Stimulated activated CD4-positive, alpha-beta T cell treated with anti-CD3 and anti-CD28 coated beads, Interleukin-2, amount 100 ng/mL, for 48 hours (primary cell): ENCODE measurements at places on chromosomes 2 and 18.
A peak's percentile ranks its signal among the peaks of the same experiment; 100 is the strongest.

DNA sequence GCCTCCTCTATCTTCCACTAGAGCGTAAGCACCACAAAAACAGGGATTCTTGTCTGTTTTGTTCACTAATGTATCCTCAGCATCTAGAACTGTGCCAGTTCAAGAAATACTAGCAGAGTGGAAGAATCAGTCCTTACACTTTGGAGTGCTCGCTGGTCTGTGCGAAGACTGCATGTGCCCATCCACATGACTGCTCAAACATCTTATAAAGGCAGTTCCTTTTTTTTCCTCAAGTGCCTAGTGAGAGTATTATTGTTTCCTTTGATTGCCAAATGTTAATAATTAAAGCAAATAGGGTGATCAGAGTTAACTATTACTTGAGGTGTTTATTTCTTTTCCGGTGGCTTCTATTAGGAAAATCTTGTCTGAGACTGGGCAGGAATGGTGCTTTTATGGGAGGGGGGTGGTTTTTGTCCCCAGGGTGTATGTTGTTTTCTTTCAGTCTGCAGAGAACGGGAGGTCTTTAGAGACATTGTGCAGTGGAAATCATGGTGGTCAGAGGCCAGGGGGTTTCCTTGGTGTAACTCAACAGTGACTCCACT lies 45.6 kb upstream of the ITGB6 start:
- no peak for DNase-seq

GRCh38 chr2:64854773-64855237 lies 134.4 kb upstream of the SLC1A4 start:
- no peak for DNase-seq

DNA sequence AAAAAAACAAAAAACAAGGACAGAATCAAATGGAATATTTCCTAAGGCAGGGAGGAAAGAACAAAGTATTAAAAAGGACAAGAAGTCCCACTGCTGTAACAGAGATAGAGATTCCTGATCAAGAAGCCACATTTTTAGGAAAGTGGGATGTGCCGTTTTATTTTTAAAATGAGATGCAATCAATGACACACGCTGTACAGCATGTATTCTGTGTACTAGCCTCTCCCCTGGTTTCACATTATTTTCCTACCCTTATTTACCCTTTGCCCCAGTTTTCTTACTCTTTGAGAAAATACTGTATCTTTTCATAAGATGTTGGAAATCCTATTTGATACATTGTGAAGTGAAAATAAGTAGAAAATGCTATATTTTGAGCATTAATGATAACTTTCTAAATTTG lies 45.8 kb downstream of the E2F6 start:
- no peak for DNase-seq

DNA sequence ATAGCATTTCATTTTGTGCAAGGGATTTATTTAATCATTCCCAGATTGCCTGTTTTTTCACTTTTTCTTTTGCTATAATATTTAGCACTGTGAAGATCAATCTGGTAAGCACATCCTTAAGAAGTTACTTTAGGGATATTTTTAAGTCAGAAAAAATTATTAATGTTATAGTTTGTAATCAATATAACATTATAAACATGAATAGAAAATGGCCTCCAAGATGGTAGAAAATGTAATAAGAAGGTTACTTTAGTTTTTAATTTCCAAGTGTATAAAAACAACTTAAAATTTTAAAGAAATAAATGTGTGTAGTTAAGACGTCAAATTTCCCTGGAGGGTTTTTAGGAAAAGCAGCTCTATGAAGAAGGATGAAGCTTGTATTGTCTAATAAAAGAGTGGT lies 81.9 kb upstream of the SERPINE2 start:
- no peak for DNase-seq

GRCh38 chr2:171712051-171712450 lies 24.8 kb downstream of the DYNC1I2 start:
- no peak for DNase-seq

DNA sequence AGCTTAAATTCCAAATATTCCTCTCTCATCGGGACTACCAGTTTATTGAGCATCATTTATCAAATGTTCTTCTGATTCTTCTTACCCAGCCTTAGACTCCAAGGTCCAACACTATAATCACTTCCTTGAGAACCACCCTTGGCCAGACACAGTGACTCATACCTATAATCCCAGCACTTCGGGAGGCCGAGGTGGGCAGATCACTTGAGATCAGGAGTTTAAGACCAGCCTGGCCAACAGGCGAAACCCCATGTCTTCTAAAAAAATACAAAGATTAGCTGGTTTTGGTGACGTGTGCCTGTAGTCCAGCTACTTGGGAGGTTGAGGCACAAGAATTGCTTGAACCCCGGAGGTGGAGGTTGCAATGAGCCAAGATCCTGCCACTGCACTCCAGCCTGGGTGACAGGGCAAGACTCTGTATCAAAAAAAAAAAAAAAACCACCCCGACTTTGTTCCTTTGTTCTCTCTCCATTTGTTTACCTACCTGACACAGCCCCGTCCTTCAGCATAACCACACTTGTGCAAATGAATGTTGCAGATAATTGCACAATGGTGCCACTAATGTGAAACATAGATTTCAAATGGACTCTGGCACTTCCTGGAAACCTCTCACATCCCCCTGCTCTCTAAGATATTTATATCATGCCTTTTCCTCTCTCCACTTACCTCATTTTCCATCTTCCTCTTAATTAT lies 38.9 kb upstream of the LPIN2 start:
- DNase-seq = no peak

- peak; percentile 40 for DNase-seq
These were observed 27.0 kb downstream of the TMEM200C start for GRCh38 chr18:5868218-5868854.

- DNase-seq = no peak
These were observed 93.6 kb upstream of the HNMT start for GRCh38 chr2:137870682-137871081.

DNA sequence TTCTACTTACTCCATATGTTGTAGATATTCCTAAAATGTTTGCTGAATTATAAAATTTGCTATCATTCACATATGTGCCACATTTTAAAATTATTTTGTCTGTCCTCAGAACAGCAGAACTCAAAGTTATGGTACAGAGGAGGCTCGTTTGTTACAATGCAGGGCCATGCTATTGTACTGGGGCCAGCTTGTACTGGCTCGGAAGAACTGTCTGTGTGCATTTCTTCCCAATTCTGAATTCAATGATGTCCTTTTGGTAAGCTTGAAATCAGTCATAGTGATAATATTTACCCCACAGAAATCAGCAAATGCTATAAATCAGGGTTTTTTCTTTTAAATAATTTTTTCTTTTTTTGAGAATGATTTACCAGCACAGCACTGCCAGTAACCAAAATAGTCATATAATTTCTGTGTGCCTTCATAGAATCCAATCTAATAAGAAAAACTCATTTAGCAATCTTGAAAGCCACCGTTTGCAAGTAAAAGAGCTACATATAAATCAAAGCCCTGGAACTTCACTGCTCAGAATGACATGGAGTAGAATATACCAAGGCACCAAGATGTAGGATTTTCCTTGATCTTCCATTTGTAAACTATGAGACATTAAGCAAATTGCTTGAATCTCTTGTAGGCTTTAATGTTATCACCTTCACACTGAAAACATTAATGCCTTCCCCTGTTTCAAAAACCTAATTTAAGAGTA lies 90.7 kb upstream of the EPHA4 start:
- DNase-seq = no peak

- no peak for DNase-seq
These were observed 217.7 kb downstream of the ZBTB7C start for GRCh38 chr18:48191494-48191893.

DNA sequence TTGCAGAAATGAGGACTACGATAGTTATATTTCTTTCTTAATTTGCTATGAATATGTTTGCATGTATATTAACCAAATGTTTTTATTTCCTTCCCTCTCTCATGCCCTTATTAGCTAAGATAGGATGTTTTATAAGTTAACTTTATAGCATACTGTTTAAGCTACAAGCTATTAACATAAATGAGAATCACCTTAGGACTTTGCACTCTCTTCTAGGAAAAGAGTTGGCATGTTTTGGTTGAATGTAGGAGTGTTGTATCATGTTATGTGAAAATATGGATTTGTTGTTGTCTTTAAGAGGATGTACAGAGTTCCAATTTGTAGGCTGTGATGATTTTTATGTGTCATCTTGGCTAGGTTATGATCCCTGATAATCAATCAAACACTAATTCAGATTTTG lies 467.4 kb upstream of the SETBP1 start:
- DNase-seq = no peak

- DNase-seq = no peak
These were observed 10.4 kb downstream of the MEIS1 start for GRCh38 chr2:66445076-66445924.

- DNase-seq = no peak
These were observed 148.0 kb downstream of the HDAC4 start for GRCh38 chr2:239252801-239253200.

GRCh38 chr2:43057026-43057741 lies 169.2 kb downstream of the ZFP36L2 start:
- no peak for DNase-seq

DNA sequence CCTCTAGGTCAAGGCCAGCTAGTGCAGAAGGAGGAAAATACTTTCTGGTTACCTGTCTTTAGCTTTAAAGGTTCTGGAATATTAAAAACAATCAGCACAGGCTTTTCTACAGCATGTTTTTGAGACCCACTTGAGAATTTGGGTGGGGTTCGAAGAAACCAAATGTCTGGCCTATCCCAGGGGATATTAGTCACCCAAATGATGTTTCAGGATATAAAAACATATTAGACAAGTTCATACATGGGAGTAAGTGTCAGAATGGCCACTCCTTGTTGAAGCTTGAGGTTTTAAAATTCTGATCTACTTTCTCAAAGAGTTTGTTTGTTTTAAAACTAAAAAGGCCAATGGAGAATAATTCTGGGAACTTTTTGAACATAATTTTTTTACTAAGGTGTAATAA lies 158.6 kb upstream of the DLX2 start:
- DNase-seq = no peak

- DNase-seq = no peak
These were observed 163.9 kb upstream of the TFPI start for GRCh38 chr2:187718092-187718491.

DNA sequence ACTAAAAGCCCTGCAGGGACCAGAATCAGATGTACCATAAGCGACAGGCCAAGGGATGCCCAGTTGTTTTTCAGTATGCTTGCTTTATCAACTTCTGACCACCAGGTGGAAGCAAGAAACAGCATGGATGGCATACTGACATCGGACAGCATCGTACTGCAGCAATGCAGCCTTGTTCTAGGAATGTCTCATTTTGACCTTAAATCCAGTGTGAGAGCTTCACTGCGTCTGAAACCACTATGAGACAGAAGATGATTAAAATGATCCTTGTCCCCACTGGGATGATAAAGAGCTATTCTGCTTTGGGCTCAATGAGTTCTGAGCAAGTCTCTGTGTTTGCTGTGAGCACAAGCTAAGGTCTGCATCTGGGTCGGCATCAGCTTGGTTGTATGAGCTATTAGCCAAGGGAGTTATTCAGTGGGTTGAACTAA lies 54.3 kb downstream of the CDK15 start:
- peak; percentile 18 for DNase-seq

GRCh38 chr2:146003337-146003736 lies 1483.4 kb upstream of the ZEB2 start:
- no peak for DNase-seq

DNA sequence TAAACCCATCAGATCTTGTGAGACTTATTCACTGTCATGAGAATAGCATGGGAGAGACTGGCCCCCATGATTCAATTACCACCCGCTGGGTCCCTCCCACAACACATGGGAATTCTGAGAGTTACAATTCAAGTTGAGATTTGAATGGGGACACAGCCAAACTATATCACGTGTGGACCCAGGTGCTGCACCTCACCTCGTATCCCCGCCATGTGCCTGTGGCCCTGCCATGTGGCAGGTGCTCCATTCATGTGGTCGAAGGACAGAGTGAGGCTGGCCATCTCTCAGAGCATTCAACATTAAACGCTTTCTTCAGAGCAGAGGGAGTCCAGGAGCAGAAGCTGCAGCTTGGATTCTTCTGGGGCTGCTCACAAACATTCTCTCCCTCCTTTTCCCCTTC lies 32.3 kb downstream of the MROH2A start:
- DNase-seq = no peak

GRCh38 chr2:18900691-18901141 lies 311.3 kb upstream of the NT5C1B start:
- no peak for DNase-seq

- no peak for DNase-seq
These were observed 70.2 kb downstream of the TMEFF2 start for GRCh38 chr2:192124571-192124970.
